ENCODE measurements at places on chromosomes 3 and 15. TPM values are rescaled to one million over a fixed set of nuclear protein-coding genes. Genes with fewer than 3 reads are reported as not detected.

GRCh38 chr3:134231131-134231530 is 19.5 kb downstream of the RYK start:
- DNase-seq, result no peak

DNA sequence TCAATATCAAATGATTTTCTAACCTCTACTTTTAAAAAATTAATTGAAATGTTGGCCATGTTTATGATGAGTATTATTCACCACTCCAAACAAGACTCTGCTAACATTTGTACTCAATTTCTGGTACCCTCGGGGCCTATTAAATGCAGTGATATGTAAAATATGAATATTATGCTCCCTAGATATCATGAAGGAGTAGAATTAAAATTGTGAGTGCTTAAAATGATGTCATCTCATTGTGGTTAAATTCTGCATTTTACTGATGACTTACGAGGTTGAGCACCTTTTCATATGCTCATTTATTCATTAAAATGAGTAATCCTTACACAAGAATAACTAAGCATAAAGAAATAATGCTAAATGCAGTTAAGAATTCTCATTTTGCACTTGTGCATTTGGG is 159.9 kb downstream of the OCA2 start:
- DNase-seq, result no peak

SLC2A2 gene
- not detected for total RNA-seq

DNA sequence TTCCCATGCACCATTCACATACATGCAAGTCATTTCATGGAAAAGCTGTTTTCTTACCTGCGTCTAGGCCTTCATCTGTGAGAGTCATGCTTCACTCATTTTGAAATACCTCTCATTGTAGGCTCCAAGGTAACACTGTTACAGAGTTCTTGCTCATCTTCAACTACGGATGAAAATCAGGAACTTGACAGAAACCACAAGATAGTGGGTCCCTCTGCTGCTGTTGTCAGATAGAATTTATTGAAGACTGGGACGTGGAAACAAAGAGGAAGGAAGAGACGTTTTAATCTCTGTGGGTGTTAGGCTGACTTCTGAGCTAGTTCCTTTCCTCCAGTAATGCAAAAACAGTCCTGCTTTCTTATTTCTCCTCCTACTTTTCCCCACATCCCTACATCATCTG is at the start of gene P2RY14:
TSS of gene P2RY14 (minus strand) at position 313 of the 400 bp plus-strand sequence. CDS start 64,226 bp downstream, outside the sequence.
- DNase-seq, result no peak

GRCh38 chr3:32432711-32433530 is 41.3 kb downstream of the CMTM7 start:
- DNase-seq, result no peak

SATB1 gene
- total RNA-seq, result 56.9 TPM

DNA sequence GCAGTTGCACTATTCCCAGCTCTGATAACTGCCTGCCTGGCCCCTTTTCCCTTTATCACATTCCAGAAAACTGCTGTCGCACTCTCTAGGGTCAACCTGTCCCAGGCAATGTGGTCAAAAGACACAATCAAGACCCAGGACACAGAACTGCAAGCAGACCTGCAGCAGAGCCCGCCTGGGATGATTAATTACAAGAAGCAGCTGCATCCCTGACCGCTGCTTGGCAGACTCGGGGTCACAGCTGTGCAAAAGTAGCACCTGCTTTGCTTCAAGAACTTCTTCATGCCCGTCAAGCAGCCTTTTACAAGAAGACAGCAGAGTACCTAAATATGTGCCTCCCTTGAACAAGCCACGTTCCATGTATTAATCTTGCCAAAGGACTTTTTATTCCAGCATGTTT is 120.0 kb upstream of the ST8SIA2 start:
- no peak for DNase-seq

- no peak for DNase-seq
Observed at GRCh38 chr3:56810577-56811545, 9.1 kb upstream of the ARHGEF3 start.

DNA sequence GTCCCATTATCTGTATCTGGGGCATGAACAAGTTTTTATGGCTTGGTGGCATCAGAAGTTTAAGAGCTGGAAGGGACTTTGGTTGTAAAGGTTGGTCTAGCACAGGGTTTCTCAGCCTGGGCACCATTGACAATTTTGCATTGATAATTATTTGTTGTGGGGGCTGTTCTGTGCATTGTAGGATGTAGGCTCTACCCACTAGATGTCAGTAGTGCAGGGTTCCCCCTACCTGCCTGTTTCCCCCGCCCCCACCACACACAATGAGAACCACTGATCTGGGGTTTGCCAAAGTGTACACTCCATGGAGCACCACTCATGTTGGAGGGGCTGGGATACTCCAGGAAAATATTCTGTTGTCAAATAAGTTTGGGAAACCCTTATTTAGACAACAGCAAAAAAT is 42.7 kb downstream of the PLCL2 start:
- DNase-seq, result no peak

DNA sequence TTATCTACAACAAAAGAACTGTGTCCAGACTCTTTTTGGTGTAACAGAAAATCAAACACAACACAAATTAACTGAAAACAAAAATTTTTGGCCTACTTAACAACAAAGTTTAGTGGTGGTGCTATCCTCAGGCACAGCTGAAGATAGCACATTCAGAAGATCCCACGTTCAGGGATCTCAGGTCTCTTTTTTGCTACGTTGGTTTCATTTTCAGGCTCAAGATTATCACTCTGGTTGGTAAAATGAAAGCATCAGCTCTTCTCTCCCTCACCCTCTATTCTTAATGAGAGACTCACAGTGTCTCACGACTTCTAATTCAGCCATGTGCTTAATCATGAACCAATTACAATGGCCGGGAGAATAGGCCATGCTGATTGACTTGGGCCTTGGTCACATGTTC is 146.9 kb upstream of the PTPRG start:
- no peak for DNase-seq

All from cardiac septum (tissue), 1 donor.